ENCODE measurements at places on chromosomes 12 and 14.
A peak's percentile ranks its signal among the peaks of the same experiment; 100 is the strongest.

GRCh38 chr12:107704041-107704440, 18.4 kb downstream of the PWP1 start:
- DNase-seq, result no peak

DNA sequence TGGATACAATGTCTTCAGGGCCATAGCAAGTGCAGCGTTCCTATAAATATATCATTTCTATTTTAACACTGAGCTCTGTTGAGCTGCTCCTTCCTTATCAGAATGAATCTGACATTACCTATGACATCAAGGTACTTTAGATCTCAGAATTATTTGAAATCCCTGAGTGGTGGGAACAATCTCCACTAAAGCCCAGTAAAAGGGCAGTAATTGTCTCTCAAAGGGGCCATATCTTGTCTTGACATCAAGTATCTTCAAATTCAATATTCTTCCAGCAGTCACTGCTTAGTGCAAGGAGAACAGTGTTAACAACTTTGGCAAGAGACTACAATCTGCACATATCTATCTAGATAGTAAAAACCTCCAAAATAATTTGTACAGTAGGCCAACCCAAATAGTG, 21.7 kb upstream of the ST8SIA1 start:
- no peak for DNase-seq

- no peak for DNase-seq
Measured at GRCh38 chr14:64623554-64624165, 73.9 kb downstream of the PPP1R36 start.

DNA sequence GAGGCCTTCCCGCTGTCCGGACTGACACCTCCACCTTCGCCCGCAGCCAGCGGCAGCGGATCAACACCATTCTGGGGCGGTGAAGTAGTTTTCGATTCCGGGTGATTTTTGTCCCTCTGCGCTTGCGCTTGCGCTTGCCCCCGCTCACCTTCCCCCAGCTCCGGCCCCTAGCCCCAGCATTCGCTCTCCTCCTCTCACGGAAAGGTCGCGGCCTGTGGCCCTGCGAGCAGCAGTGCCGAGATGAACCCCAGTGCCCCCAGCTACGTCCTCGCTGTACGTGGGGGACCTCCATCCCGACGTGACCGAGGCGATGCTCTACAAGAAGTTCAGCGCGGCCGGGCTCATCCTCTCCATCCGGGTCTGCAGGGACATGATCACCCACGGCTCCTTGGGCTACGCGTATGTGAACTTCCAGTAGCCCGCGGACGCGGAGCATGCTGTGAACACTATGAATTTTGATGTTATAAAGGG, 22.7 kb upstream of the SRGAP1 start:
- no peak for DNase-seq

GRCh38 chr12:26878661-26879119, 45.7 kb upstream of the ITPR2 start:
- no peak for DNase-seq

GRCh38 chr12:100716945-100717732, 77.4 kb upstream of the ANO4 start:
- DNase-seq, result no peak

GRCh38 chr12:123520567-123521474, 12.7 kb downstream of the RILPL1 start:
- no peak for DNase-seq

- no peak for DNase-seq
Measured at GRCh38 chr14:28102814-28103213, 663.8 kb upstream of the FOXG1 start.

DNA sequence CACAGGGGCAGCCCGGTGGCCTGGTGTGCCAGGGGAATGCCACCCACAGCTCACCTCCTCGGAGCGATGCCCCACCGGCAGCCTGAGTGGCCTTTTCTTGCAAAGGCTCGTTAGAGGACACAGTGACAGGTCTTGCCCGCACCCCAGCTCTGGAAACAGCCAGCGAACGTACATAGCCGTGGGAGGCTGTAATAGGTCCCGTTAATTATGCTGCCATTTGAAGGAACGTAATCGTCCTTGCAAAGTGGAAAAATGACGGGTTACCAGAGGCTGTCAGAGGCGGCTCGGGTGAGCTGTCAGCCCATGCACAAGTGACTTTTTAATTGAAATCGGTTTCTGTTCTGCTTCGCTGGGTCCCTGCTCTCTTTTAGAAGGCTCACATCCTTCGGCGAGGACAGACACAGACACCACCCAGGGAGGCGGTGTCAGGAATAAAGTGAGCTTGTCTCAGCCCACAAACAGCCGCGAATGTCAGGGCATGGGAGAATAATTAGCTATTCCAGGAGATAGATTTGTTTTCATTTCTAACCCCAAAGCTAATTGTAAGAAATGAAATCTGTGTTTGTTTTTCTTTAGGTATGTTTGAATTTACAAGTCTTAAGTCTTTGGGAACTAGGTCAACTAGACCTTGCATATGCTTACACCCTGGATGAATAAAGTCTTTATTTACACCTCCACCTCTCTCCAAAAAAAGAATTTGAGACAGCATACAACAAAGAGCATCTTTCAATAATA, 77.2 kb upstream of the RFLNA start:
- no peak for DNase-seq

- no peak for DNase-seq
Measured at GRCh38 chr12:116654226-116654743, 83.6 kb downstream of the SPRING1 start.

GRCh38 chr14:34056046-34056445, 105.2 kb upstream of the EGLN3 start:
- no peak for DNase-seq

DNA sequence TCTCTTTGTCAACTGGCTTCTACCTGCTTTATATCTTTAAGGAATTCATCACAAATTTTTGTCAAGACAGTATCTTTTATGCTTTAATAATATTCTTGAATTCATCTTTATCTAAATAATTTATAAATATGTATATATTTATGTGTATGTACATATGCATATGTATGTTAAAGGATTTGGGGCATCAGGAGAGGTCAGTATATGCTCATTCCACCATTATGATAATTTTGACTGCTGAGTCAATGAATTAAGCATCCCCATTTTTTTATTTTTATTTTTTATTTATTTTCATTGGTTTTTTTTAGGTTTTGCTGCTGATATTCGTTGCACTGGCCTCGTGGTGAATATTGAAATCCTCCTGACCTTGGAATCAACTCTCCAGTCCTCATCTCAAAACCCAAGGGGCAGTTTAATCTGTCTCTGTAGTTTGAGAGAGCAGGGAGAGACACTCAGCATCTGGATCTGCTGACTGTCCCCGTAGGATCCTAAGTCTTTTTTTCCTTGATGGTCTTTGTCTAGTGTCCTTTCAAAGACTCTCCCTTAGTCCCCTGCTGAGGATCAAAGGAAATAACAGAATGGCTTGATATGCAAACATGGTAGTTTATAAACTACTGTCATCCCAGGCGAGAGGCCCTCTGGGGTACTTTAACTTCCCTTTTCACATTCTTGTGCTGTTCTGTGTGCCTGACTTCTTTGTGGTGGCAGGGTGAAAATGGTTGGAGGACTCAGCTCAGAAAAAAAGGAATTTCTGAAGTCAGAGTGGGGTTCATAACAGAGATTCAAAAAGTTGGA, 218.7 kb downstream of the DIO2 start:
- no peak for DNase-seq

DNA sequence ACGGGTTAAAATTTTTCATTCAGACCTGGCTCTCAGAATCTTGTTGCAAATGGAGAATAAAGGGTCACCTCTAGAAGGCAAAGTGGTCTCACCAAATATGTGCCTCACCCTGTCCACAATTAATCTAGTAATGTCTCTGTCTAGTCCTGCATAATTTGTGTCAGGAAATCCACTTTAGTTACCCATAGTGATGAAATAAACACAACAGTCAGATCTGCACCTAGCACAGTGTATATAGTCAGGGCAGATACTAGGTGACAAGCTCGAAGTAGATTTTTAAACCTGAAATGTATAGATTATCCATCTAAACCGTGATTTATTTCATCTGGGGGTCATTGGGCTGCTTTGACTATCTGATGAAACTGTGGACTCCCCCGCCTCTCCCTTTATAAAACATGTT, 15.9 kb upstream of the FLVCR2 start:
- DNase-seq, result no peak

DNA sequence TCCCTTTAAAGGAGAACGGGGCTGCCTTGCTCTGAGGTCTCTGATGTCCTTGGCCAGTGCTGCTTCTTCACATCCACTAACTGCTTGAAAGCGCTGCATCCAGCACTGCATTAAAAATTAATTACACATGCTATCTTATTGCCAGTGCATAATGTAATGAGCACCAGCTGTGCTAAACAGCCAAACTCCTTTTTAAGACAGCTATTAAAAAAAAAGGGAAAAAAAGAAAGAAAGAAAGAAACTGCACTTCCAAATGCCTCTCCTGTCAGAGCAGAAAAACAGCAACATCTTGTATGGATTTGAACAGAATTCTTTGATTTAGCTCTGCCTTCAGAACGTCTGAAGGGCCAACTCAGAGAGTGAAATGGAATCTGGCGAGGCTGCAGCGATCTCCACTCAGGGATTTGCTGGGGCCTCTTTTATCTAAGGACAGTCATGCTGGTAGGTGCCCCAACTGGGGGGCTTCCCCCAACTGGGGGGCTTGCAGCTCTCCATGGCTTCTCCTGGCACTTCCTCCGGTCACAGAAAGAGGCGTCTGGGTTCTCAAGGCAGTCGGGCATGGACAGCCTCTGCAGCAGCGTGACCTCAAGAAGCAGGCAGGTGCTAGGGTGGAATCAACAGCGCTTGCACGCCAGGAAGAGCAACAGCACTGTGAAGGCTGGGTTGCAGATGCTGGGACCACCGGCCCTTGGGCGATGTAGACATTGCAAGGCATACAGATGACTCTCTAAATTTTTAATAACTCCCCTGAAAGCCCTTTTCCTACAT, 46.4 kb downstream of the BCL11B start:
- DNase-seq, result no peak

GRCh38 chr12:107607464-107608392, 77.9 kb upstream of the PWP1 start:
- DNase-seq, result peak; percentile 58

- no peak for DNase-seq
Measured at GRCh38 chr14:55454264-55455002, 14.0 kb upstream of the TBPL2 start.

- no peak for DNase-seq
Measured at GRCh38 chr14:76322594-76323220, 53.2 kb upstream of the ESRRB start.

DNA sequence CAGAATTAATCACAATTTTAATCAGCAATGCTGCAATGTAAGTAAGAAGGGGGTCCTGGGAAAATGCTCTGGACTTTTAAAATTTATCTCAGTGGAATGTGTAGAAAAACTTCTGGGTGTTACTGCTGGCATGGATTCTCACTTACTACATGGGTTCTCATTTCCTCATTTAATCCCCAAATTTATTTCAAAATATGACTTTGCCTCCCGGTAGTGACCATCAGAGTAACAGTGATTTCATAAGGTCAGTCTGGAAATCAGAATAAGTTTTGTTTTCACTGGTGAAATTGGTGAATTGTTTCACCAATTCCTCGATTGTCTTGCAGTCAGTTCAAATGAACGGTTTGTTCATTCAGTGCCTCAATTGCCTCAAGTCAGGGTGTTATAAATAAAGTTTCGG, 22.3 kb upstream of the DDHD1 start:
- DNase-seq, result no peak

DNA sequence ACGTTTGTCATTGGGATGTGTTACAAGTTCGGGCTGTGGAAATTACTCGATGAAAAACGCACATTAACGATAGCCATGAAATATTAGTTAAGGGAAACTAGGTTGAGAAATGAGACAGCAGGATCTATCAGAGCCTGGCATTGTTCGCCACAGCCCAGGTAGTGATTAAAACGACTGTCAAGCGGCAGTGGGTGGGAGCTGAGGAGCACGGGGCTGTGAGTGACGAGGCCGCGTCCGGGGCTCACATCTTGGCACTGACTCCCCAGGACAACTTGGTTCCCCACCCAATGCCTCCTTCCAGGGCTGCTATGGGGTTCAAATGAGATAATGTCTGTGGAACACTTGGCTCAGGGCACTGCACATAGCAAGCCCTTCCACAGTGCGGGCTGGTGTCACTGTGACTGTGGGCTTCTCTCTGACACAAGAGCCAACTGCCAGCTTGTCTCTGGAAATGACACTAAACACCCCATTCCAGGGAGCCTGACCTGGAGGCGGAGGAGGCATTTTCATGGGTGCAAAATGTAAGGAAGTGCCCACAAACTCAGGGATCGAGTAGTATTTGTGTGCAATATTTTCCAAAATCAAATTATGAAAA, 19.3 kb downstream of the MMAB start:
- DNase-seq, result no peak

DNA sequence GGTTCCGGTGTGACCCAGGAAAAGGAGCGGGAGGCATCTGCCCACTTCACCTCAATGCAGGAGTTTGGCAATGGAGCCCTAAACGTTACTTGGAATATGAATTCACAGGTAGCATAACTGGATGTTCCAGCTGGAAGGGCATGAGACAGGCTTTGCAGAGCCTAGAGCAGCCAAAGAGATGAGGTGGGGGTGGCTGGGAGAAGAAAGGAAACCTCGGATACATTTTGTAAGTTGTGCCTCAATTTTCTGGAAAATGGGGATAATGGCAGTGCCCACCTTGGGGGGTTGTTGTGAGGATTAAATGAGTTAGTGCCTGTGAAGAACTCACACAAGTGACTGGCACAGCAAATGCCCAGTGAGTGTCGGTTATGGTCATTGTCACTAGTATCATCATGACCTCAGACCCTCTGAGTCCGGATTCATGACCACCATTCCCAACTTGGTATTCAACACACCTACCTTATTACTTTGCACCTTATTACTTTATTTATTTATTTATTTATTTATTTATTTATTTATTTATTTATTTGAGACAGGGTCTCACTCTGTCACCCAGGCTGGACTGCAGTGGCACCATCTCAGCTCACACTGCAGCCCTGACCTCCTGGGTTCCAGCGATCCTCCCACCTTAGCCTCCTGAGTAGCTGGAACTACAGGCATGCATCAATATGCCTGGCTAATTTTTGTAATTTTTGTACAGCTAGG, 56.0 kb downstream of the CLMN start:
- DNase-seq, result no peak

DNA sequence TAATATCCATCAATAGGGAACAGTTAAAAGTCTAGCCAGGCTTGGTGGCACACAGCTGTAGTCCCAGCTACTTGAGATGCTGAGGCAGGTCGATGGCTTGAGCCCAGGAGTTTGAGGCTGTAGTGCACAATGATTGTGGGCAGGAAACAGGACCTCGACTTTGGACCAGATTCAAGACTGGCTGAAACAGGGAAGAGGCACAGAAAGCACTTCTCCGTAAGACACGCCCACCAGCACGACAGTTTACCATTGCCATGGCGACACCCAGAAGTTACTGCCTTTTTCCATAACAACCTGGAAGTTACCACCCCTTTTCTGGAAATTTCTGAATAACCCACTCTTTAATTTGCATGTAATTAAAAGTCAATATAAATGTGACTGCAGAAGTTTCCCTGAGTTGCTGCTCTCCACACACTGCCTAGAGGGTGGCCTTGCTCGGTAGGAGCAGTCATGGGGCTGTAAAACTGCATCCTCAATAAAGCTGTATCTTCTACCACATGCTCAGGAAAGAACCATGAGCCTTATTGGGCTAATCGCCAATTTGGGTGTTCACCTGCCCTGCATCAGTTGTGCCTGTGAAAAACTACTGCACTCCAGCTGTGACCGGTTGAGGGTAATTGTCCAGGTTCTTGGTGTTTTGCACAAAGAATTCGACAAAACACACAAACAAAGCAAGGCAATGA, 4.6 kb upstream of the LRRC23 start:
- DNase-seq, result no peak

GRCh38 chr12:125183187-125184067, 118.2 kb downstream of the AACS start:
- peak; percentile 55 for DNase-seq

- no peak for DNase-seq
Measured at GRCh38 chr12:95240556-95240955, 22.9 kb downstream of the VEZT start.

GRCh38 chr12:117525766-117526165, 164.3 kb upstream of the NOS1 start:
- DNase-seq, result no peak

Measured in stimulated activated CD8-positive, alpha-beta memory T cell treated with anti-CD3 and anti-CD28 coated beads, Interleukin-4, amount 100 ng/mL, for 1 hour (primary cell).